Stimulated activated CD8-positive, alpha-beta memory T cell treated with anti-CD3 and anti-CD28 coated beads, Interleukin-4, amount 100 ng/mL, for 4 hours (primary cell): ENCODE measurements at places on chromosomes 3 and 15.

DNA sequence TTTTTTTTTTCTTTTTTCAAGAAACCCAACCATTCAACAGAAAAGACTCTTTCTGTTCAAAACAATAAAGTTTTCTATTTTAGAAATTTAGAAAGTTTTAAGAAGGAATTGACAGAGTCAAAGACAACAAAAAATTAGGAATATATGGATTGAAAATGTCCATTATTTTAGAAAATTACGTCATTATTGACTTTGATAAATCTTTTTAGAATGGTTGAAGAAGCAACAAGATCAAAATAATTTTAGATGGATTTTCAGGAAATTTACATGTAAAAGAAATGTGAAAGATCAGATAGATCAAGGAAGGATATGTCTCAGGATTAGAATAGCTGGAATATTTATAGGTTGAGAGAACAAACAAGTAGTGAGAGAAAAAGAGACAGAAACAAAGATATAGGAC is 8.4 kb upstream of the KCNH8 start:
- DNase-seq, result no peak

DNA sequence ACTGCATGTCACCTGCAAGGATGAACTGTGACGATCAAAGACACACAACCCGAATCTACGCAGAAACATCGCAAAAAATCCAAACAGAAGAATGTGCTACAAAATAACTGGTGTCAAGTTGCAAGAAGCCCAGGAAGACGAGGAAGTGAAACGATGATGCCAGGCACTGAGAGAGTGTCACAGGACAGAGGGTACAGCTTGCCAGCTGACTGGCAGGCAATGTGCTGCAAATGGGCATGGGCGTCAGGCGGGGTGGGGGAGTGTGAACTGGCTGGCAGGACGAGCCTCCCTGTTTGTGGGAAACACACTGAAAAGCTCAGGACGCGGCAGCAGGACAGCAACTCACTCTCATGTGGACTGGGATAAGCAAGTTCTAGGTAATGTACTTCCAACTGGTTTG is 28.9 kb upstream of the OCA2 start:
- no peak for DNase-seq

- DNase-seq, result no peak
These were observed 23.5 kb upstream of the CLN6 start for GRCh38 chr15:68252925-68253534.

DNA sequence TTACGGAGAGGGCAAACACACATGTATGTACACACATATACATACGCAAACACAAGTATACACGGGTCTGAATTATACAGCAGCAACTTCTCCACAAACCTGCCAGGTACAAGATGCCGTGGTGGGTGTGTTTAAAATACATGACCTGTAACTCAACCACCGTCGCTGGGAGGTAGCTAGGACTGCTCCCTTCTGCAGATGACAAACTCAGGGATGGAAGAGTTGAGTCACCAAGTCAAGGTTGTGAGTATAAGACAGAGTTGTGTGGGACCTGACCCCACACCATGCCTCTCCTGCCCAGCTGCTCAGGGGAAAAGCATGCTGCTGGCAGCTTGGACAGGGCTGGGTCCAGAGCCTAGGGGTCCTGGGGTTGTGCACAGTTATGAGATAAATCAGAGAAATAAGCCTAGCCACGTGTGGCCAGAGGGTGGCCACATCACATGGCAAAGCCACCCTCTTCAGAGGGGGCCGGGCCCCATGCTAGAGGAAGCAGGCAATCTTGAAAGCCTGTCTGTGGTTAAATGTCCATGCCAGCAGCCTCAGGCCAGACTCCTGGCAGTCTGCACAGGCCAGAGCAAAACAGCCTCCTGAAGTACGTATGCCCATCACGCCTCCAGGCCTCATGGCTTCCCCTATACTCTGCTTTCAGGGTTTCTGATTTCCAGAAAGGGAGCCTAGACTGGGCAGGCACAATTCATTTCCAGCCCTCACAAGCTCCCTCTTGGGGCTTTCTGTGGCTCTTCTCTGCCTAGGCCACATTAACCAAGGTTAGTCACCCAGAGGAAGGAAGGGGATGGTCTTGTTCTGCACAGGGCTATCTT is 107.7 kb upstream of the RPL32 start:
- DNase-seq, result no peak

DNA sequence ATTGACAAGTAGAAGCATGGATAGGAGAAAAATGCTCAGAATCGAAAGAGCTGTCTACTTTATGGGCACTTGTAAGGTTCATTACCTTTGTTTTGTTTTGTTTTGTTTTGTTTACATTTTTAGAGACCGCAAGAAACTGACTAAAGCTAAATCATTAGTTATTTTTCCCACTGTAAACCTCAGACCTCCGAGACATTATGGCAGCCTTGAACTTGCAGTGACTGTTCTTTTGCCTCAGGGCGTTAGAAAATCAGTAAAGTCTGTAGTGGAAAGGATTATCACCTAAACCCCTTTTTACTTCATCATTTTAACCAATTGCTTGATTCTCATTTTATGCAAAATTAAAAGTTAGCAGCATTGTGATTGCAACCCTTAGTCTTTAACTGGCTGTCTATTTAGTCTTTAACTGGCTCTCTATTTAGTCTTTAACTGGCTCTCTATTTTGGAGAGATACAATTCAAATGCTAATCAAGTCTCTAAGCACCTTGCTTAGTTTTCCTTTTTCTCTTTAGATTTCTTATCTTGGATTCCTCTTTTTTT is 383.3 kb upstream of the ROBO2 start:
- no peak for DNase-seq

GRCh38 chr3:100609305-100609704 is at the start of gene ADGRG7:
Gene ADGRG7 (plus strand): TSS chr3:100609601. CDS start chr3:100609857, 256 bp downstream.
- no peak for DNase-seq

GRCh38 chr15:41490355-41490754 is 3.3 kb upstream of the ITPKA start:
- no peak for DNase-seq

DNA sequence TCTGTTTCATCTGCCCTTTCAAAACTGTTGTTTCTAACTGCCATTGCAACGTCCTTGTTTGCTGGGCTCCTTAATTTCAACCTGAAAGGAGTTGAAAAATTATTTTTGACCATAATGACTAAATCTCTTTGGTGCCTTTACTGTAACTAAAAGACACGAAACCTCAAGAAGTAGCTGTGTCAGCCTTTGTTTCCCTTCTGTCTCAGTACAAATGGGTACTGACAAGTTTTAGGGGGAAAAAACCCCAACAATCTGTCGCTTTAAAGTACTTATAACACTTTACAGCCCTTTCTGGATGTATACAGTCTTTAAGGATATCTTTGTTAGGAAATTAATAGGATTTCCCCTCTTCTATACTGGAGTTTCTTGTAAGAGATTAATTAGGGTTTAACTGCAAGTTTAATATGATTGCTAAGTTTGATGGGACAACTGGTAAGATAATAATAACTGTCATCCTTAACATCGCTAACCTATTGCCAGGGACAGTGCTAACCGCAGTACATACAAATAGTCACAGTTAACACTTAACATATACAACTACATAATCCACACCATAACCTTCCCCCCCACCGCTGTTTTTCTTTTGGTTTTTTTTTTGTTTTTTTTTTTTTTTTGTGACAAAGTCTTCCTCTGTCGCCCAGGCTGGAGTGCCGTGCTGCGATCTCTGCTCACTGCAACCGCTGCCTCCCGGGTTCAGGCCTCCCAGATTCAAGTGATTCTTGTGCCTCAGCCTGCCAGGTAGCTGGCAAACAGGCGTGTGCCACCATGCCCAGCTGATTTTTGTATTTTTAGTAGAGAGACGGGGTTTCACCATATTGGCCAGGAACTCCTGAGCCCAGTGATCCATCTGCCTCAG is 1.7 kb downstream of the GXYLT2 start:
- no peak for DNase-seq

GRCh38 chr3:136938334-136938733 is 19.4 kb upstream of the IL20RB start:
- DNase-seq, result no peak

- no peak for DNase-seq
These were observed 80.6 kb downstream of the PGPEP1L start for GRCh38 chr15:98927022-98927421.

- DNase-seq, result peak; percentile 59
These were observed 217.1 kb upstream of the TPRG1 start for GRCh38 chr3:188954590-188955208.

GRCh38 chr15:38464675-38465074 is 10.7 kb downstream of the FAM98B start:
- no peak for DNase-seq

- no peak for DNase-seq
These were observed 31.7 kb downstream of the SPINK8 start for GRCh38 chr3:48301800-48302166.

DNA sequence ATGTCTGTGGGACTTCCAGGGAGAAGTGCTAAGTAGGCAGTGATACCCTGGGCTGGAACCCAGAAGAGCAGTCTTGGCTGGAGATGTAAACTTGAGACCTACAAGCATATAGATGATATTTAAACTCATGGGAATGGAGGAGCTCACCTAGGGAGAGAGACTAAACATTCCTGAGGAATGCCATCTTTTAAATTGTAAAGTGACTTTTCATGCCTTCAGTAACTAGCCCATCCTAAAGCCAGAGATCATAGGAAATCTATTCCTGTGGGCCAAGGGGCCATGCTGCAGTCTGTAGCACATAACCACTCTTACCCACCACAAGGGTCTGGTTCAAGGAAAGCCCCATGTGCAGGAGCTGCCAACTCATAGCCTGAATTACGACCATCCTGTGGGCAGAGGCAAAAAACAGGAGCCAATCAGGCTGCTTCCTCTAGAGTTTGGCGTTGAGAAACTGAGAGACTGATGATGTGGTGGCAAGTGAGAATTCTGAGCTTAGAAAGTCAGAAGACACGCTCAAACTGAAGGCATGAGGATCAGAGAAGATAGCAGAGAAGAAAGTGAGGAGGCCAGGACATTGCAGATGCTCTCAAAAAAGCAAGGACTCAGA is 37.5 kb downstream of the CTDSPL start:
- no peak for DNase-seq

DNA sequence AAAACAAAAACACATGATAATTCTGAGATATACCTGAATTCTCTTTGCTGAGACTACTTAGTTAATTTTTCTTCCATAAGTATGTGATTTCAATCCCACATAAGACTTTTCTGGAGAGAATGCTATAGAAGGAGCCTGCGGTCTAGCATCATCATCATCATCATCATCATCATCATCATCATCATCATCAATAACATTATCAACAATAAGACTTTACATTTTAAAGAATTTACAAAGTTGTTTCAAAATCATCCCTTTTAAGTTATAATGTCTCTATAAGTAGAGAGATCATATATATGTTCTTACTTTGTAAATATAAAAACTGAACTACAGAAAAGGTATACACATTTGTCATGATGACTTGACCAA is 965.3 kb downstream of the ROBO1 start:
- DNase-seq, result no peak

DNA sequence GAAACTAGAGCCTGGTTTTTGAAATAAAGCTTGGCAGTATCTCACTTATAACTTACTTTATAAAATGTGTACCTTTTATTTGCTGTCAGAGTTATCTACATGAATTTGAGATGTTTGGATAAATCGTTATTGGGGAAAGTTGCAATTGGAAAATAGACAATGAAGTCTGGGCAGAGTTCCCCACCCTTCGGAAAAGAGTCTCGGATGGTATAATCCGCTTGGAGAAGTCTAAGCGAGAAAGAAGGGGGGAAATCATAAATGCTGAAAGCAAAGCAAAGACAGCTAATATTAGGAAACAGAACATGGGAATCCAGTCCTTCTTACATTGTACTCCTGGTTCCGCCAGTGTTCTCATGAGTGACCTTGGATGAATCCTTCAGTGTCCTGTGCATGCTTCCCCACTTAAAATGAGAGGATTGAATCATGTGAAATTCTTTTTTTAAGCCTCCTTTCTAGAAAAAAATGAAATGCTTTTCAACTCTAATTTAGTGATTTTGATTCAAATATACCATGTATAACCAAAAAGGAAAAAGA is 162.4 kb downstream of the ATG7 start:
- no peak for DNase-seq

GRCh38 chr3:65851827-65852226 is 186.9 kb downstream of the MAGI1 start:
- no peak for DNase-seq

DNA sequence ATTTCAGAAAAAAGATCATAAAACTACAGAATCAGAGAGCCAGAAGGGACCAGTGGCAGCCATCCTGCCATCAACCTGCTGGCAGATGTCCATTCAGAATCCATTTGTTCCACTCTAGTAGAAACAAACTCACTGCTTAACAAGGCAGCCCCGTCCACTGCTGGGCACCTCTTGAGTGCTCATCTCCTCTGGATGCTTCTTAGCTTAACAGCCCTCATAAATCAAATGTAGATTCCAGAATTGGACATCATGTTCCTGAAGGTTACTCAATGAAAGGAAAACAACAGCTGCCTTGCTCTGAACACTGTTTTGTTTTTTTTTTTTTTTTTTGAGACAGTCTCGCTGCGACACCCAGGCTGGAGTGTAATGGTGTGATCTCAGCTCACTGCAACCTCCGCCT is 37.3 kb downstream of the ABCC5 start:
- no peak for DNase-seq

- no peak for DNase-seq
These were observed 173.0 kb upstream of the FRMD4B start for GRCh38 chr3:69558912-69559311.

- no peak for DNase-seq
These were observed 80.7 kb upstream of the ALDH1L1 start for GRCh38 chr3:126261037-126261436.

- no peak for DNase-seq
These were observed 33.3 kb downstream of the TLE3 start for GRCh38 chr15:70064441-70064840.

DNA sequence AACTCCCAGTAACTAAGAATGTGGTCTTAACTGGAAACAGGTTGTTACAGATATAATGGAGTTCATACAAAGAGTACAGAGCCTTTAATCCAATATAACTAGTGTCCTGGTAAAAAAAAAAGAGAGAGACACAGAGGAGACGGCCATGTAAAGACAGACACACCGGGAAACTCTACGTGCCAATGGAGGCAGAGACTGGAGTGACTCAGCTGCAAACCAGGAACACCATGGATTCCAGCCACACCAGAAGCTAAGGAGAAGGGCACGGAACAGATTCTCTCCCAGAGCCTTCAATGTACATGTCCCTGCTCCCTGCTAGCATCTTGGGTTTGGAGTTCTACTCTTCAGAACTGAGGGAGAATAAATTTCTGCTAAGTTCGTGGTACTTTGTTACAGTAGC is 4.5 kb downstream of the RNF168 start:
- no peak for DNase-seq
